SW 1271 (cell line): ENCODE measurements at places on chromosomes 1 and 21.

GRCh38 chr1:28265577-28265976 lies 6.3 kb downstream of the SESN2 start:
- DNase-seq, result no peak

- DNase-seq, result no peak
Measured at GRCh38 chr1:101190441-101190840, 46.4 kb upstream of the S1PR1 start.

DNA sequence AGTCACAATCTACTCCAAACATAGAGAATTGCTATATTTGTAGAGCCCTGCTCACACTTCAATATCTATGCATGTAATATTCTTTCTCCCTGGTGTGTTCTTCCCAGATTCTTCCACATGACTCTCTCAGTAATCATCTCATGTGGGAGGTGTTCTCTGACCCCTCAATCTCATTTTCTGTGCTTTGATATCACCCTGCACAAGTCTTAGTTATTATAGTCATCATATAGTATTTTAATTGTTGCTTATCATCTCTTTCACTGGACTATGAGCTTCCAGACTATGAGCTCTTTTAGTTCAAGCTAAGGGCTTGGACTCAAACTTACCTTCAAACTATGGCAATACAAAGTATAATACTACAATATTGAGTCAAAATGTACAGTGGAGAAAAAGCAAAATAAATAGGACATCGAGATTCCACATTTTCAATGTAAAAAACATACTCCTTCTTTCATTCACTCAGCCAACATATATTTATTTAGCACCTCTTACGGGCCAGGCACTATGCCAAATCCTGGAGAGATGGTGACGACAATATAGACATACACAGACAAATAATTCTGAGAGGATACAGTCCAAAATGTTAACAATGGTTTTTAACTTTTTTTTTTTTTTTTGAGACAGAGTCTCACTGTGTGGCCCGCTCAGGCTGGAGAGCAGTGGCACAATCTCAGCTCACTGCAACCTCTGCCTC lies 12.7 kb downstream of the TESK2 start:
- DNase-seq, result no peak

DNA sequence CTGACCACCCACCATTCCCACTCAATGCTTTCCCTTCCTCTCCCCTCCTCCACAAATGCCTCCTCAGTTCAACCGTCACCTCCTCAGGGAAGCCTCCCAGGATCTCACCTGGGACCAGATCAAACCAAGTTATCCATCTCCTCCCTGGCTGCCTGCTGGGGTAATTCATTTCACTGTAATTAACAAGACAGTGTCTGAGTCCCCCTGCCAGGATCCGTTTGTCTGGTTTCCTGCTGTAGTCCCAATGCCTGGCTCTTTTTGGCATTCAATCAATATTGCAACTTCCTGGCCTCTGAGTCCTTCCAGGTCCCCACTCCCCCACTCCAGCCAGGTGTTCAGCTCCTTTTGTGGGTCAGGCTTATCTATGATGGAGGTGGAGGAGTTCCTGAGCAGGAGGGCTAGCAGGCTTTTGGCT lies 687.7 kb downstream of the PTPRU start:
- no peak for DNase-seq

- no peak for DNase-seq
Measured at GRCh38 chr1:216749232-216749631, 26.0 kb upstream of the ESRRG start.

DNA sequence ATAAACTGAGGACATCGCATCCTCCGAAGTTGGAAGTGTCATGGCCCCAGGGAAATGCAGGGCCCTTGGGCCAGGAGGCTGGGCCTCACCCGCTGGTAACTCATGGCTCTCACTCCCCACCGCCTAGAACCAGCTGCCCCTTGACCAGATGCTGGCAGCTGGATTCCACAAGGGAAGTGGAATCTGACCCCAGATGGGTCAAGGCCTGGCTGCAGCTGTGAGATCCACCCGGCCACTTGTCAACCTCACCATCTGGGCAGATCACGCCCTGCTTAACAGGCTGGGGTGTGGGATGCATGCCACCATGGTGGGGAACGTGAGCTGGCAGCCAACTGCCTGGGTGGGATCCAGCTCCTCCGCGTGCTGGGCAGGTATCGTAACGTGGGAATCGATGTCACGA lies 25.5 kb downstream of the KCNAB2 start:
- no peak for DNase-seq

GRCh38 chr1:114214016-114214415 lies 60.3 kb upstream of the SYT6 start:
- no peak for DNase-seq
